Left ventricle myocardium superior (tissue), 1 donor: ENCODE measurements at places on chromosomes 3 and 15. TPM values are rescaled to one million over a fixed set of nuclear protein-coding genes. Genes with fewer than 3 reads are reported as not detected.

FSIP1 gene
- total RNA-seq, result 1.0 TPM

DNA sequence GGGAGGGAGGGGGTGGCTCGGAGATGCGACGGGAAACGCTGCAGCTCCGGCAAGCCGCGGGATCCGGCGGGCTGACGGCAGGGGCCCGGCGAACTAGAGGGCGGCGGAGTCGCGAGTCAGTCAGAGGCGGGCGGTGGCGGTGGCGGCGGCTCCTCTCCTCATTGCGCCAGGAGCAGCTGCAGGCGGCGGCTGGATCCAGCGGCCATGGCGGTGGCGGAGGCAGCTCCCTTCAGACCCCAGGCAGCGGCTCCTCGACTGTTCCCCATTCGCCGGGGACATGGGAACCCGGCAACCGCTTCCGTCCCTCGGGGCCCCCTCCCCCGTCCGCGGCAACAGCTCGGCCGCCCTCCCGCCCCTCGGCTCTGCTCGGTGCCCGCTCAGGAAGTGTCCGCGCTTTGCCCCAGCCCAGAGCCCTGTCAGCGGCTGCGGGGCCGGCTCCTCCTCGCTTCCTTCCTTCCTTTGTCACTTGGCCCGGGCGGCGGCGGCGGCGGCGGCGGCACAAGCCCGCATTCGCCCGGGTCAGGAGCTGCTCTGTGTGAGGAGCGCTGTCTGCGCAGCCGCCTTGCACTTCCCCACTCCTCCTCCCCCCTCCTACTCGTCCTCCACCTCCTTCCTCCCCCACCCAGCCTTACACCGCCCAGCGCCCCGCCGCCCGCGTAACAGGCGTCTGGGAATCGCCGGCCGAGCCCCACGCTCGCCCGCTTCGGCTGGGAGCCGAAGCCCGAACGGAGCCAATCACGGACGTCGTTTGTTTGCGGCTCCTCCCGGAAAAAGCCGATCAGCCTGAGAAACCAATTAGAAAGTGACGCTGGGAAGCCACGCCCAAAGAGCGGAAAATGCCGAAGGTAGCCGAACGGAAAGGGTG lies at the start of gene GSK3B:
Gene GSK3B (minus strand): TSS at position 537 of the 865 bp plus-strand sequence. CDS start 1,013 bp downstream, outside the sequence.
- peak; percentile 98 for DNase-seq

DNA sequence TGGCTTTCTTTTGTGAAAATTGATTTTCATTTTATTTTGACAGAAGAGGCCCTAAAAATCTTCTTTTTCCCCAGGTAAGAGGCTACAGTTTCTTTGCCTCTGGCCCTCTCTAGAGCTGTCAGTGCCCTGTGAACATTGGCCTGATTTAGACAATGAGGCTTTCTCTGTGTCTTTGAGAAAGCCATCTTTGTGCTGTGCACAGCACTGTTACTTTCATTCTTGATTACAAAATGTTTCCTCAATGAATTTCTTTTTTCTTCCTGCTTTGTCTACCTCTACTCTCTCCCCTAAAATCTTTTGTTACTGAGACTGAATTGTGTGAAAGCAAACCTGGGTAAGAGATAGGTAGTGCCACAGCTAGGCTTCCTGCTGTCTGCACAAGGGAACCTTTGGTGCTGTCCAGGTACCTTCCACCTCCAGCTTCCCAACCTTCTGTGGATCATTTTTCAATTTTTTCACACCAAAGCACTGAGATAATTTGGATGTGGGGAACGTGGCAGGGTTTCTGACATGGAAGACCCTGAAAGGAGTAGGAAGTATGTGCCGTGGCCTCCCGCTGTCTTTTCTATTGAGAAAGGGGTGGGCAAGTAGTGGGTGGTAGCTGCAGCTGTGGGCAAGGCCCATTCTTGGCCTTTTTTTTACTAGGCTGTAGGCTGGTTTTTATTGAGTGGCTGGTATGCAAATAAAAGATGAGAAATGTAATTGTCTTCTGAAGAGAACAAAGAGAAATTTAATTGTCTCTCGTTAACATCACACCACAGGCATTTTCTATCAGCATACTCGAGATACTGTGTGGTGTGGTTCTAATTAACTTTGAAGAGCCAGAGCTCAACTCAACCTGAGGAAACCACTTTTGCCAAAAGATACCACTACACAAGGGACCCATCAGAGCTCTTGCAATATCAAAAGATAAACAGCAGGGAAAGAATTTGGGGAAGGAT lies 21.0 kb downstream of the RAB8B start:
- DNase-seq, result no peak

RLBP1 gene
- not detected for total RNA-seq

SCN11A gene
- total RNA-seq, result not detected

GRCh38 chr3:192373032-192373431 lies 354.3 kb downstream of the FGF12 start:
- DNase-seq, result no peak

DNA sequence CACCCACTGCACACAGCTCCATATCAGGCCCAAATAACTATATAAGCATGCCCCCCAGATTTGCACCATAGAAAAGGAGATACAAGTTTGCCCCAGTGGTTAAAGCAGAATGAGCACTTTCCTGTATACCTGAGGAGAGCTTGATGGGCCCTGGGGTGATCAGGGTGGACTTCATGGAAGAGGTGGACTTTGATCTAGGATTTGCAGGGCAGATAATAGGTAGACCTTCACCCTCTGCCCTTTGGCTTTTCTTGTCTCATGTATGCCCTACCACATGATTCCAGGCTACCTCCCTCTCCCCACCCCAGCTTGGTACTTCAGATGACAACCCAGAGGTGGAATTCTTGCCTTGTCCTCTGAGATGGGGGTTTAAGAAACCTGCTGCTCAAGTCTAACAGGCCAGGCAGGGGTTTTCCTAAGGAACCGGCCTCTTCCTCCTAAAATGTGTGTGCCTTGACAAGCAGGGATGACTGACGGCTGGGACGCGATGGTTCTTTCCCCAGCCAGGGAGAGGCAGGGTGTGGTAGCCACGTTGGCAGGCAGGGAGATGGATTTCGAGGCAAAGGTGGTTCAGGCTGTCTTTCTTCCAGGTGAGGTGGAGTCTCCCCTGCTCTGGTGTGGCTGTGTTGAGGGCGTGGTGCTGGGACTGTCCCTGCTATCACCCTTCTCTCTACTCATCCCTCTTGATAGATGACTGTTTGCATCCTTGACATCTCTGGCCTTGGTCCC lies 6.6 kb upstream of the RHCG start:
- DNase-seq, result no peak

DNA sequence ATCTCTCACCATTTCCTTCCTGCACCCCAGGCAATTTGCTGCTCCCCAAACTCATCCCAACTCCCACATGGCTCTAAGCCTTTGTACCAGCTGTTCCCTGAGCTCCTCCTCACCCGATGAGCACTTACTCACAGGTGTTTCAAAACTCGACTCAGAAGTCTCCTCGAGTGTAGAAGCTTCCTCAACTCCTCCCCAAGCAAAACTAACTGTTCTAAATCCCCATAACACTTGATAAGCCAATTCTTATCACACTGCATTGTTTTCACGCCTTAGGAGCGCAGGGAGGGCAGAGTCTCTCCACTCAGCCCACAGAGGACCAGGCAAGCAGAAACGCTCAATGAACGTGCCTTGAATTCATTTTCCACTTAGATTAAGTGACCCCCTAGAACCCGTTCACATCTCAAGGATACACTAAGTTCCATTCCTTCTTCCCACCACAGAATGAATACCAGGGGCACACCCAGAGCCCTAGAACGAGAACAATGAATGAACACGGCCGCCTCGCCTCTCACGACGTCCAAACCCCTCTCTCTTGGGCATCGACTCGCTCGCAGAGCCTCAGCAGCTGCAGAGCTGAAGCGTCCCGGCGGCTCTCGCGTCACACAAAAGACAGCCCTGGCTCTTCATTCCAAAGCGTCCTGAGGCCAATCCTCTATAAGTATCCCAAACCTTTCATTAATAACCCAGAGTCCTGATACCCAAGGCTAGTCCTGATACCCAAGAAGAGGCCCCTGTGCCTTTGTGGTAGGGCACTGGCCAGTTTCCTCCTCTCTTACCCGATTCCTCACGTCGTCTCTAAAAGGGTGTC lies 1.1 kb downstream of the RAF1 start:
- peak; percentile 55 for DNase-seq

FSD2 gene
- total RNA-seq, result 150 TPM

DNA sequence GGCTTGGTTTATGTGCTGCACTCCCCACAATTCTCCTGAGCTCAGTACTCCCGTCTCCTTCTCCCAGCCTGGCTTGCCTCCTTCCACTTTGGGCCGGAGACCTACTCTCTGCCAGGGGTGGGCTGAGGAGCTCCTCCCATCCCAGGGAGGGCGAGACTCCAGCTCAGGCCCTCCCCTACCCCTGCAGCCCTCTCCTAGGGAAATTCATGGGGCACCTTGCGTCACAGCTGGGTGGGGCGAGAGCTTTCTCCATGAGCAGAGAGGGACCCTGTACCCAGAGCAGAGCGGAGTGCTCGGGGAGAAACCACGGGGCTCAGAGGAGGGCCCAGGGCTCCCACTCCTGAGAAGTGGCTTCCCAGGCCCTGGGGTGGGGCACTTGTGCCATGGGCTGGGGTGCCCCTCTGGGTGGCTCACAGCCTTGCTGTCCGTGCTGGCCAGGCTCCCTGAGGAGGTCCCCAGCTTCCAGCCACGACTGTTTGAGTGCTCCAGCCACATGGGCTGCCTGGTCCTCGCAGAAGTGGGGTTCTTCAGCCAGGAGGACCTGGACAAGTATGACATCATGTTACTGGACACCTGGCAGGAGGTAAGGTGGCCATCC lies 13.3 kb downstream of the VILL start:
- DNase-seq, result peak; percentile 77

DNA sequence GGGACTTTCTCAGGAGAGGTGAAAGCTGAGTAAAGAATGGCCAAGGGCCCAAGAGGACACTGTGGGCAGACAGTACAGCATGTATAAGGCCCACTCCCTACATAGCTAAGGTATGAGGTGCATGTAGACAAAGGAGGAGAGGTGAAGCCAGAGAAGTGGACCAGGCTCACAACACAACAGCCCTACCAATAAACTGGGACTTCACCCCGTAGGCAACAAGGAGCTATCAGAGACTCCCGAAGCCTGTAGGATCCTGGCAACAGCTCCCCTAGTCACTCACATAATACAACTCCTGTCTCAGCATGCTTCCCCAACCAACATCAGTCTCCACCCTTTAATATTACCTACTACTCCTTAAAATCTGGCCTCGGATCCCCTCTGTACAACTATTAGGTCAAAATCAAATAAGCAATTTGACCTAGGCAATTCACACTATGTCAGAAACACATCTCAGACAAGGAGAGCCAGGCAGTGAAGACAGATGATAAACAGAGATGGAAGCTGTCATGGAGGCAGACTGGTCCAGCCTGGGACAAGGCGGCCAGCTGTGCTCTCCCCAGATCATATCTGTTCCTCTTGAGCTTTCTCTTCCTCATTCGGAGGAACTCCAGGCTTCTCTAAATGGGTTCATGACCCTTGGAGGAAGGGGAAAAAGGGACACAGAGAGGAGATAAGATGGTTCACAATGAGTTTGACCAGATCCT lies 1.4 kb downstream of the XXYLT1 start:
- no peak for DNase-seq

DNA sequence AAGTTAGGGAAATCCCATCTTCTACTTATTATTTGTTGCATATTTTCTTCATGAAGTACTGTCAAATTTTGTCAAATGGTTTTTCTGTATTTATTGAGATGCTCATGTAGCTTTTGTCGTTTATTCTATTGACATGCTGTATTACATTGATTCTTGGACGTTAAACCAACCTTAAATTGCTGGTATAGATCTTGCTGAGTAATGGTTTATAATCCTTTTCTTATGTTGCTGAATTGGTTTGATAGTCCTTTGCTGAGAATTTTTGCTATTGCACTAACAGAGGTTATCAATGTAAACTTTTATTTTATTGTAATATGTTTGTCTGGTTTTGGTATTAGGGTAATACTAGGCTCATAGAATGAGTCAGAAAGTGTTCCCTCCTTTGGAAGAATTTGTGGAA lies 54.3 kb upstream of the COL6A5 start:
- no peak for DNase-seq

GRCh38 chr15:60917461-60918145 lies 311.5 kb downstream of the RORA start:
- DNase-seq, result peak; percentile 79

- DNase-seq, result no peak
These were observed 11.6 kb downstream of the CCR5AS start for GRCh38 chr3:46395210-46395661.

- DNase-seq, result no peak
These were observed 70.8 kb upstream of the KLF13 start for GRCh38 chr15:31255732-31256377.

GRK7 gene
- total RNA-seq, result not detected

PROK2 gene
- total RNA-seq, result 0.22 TPM

DNA sequence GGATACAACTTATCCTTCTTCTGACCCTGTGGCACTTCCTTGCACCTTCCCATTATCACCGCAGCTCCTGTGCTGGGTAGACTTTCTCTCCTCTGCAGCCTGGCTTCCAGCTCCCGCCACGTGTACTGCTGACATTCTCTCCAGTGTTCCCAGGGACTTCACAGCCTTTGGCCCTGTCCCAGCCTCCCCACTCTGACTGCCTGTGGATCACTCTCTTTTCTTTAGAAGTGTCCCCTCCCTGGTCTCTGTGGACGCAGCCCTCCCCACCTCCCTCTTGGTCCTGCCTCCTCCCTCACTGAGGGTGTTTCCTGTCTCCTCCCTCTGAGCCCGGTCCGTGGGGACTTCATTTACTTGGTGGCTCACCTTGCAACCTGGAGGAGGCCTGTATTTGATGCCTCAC lies 17.4 kb downstream of the PDIA5 start:
- DNase-seq, result peak; percentile 54

NEIL1 gene
- 13.5 TPM for total RNA-seq

- DNase-seq, result no peak
These were observed 24.9 kb upstream of the WNT5A start for GRCh38 chr3:55511895-55512570.

TM4SF18 gene
- 11.6 TPM for total RNA-seq

DNA sequence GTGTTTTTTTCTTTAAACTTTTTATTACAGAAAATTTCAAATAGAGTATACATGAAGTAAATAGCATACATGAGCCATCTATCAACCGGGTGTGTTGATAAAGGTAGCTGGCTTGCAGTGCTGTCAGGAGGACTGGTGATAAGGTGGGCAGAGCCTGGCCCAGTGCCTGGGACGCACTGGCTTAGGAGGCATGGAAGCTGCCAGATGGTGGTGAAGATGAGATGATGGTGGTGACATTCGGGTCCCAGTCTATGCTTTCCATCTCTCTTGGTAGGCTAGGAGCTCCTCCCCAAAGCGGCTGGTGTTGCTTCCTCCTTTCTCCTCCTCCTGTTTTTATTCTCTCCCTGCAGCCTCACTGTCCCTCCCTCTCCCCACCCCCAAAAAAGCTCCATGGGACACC lies 101.7 kb downstream of the ADCY5 start:
- peak; percentile 84 for DNase-seq

GOLGA6L10 gene
- total RNA-seq, result 0.07 TPM

WWTR1 gene
- total RNA-seq, result 40.0 TPM

DNA sequence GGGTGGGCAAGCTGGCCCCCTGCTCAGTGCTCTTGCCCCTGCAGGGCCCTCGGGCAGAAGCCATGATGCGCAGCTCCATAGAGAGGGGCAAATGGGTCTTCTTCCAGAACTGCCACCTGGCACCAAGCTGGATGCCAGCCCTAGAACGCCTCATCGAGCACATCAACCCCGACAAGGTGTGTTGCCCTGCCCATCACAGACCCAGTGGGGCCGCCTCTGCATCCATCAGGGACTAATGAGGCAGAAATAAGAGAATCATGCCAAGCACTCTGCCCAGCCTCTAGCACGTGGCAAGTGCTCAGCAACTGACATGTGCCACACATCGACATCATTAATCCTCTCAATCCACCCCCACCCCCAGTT lies 49.4 kb downstream of the SEMA3G start:
- DNase-seq, result peak; percentile 18

- DNase-seq, result peak; percentile 67
These were observed 24.8 kb downstream of the GABRA5 start for GRCh38 chr15:26891448-26892181.

DUT gene
- 77.2 TPM for total RNA-seq
